ENCODE measurements at places on chromosomes 5 and 9. TPM values are rescaled to one million over a fixed set of nuclear protein-coding genes. Genes with fewer than 3 reads are reported as not detected.

The AJM1 gene
- 1.6 TPM for total RNA-seq

The TRPM6 gene
- total RNA-seq = 0.78 TPM

- DNase-seq = no peak
Measured at GRCh38 chr9:108544866-108545265, 310.9 kb downstream of the ACTL7B start.

DNA sequence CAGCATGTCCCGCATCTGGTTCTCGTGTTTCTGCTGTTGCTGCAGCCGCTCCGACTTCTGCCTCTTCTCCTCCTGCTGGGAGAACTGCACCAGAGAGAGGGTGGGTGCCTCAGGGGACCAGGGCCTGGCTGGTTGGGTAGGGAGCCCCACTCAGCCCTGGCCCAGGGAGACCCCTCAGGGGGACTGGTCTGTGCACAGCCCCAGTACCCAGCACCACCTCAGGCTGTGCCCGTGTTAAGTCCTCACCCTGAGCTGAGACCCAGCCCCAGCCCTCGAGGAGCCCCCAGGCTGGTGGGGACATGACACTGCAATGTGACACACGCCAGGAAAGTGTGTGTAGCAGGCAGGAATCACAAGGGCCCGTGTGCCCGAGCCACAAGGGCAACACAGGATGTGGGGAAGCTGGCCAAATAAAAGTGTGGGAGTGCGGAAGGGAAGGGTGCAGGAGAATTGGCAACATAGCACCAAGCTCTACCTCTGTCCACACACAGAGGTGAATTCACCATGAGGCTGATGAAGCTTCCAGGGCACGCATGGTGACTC lies 48.2 kb upstream of the FBXW11 start:
- no peak for DNase-seq

All from WTC11 (cell line).